ENCODE measurements at places on chromosomes 16 and 17.

- no peak for DNase-seq
Measured at GRCh38 chr17:76498876-76499251, 2.4 kb downstream of the RHBDF2 start.

DNA sequence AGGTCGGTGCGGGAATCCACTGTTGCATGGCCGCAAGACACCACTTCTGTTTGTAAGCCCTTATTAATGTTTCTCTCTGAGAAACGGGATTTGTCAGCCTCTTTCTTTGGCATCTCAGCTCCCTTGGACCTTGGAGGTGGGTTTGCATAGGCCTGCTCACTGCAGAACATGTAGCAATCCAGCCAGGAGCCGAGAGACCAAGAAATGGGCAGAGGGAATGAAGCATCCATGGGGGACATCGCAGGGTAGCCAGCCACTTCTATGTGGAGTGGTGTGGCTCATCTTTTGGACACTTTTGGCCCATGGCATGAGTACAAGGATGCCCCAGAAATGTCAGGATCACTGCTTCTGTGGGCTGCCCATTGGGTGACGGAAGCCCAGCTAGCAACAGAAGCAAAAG, 79.4 kb downstream of the GSG1L start:
- no peak for DNase-seq

GRCh38 chr17:39695089-39695474, 4.8 kb upstream of the ERBB2 start:
- no peak for DNase-seq

DNA sequence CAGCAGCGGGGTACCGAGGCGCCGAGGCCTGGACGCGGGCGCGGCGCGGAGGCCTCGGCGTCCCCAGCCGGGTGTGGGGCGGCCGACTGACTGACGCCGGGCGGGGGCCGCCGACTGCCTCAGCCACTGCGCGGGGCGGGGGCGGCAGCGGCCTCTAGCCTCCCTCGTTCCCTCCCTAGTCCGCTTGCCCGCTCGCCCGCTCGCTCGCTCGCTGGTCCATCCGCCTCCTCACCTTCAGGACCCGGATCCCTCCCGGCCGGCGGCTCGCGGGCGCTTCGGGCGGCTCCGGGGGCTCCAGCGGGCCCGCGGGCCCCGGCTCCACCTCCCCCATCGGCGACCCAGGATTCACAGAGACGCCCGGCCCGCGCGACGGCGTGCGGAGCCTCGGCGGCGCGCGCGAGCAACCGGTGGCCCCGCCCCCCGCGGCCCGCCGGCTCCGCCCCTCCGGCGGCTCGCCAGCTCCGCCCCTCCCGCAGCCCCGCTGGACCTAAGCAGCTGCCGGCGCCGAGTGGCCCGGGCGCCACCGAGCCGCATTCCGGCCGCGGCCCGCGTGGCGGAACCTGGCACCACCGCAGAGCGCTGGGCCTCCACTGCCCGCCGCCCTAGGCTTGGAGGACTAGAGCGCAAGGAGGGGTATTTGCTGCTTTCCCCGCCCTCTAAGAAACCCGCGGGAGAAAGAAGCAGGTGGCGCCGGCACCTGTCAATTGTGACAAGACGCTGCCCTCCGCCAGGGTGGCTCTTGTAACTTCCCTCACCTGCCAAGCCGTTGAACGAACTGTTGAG, 773 bp downstream of the PHLPP2 start:
- peak; percentile 87 for DNase-seq

DNA sequence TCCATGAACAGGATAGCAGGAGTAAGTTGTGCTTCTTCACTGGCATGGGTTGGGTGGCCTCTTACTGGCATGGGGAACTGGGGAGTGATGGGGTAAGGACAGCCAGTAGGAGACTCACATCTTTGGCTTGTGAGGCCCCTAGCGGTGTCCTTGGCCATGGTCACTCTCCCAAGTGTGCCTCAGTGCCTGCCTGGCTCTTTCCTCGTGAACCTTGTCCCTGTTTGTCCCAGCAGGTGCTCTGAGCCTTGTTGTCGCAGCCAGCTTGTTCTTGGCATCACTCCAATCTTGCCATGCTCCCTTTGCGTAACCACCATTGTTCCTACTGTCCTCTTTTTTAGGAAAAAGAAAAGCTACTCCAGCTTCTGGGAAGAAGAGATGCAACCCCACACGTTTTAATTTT, 53.6 kb upstream of the SDK2 start:
- DNase-seq, result no peak

DNA sequence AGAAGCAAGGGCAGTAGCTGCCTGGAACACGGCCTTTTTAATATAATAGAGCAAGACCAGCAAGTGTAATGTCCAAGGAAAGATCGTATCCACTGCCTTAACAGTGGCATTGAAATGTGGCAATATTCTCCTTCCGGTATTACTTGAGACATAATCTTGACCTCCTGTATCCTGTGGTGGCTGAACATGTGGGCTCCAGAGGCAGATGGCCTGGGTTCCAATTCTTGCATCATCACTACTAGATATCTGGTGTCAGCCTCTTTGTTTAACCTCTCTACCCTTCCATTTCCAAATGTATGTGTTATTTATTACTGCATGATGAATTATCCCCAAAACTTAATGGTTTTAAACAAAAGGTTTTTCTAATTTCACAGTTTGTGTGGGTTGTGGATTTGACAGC, 3.5 kb upstream of the CDYL2 start:
- no peak for DNase-seq

- DNase-seq, result no peak
Measured at GRCh38 chr17:81061027-81061735, 26.2 kb downstream of the BAIAP2 start.
